ENCODE measurements at places on chromosomes 1 and 21.

GRCh38 chr1:82464362-82465001 is 663.7 kb downstream of the ADGRL2 start:
- DNase-seq = no peak

- no peak for DNase-seq
Measured at GRCh38 chr1:33826311-33826710, 37.6 kb upstream of the HMGB4 start.

GRCh38 chr1:71861022-71861421 is 421.3 kb downstream of the NEGR1 start:
- no peak for DNase-seq

DNA sequence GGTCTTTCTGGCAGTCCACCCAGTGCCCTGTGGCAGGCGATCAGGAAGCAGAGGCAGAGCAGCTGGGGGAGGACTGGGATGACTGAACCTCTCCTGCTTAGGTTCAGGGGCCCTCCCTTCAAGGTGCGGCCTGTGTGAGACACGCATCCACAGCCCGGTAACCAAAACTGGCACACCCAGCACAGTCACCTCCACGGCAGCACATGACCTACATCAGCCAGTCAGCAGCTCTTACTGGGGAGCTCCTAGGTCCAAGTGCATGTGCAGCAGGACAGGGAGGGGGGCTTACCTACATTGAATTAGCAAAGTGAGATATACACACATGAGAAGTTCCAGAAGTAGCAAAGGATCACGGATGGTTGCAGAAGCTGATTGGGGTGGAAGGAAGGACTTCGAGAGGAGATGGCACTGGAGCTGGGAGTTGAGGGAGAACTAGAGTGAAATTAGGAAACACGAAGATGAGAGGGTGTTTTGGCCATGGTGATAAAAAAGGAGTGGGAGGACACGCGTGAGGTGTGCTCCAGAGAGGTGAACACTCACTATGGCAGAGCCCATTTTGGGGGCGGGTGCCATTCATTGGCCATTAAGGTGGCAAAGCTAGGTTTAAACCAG is 51.4 kb upstream of the IRF2BP2 start:
- no peak for DNase-seq

- DNase-seq = no peak
Measured at GRCh38 chr1:11790101-11790879, 15.5 kb downstream of the MTHFR start.

- DNase-seq = no peak
Measured at GRCh38 chr1:33738976-33739375, 124.9 kb upstream of the HMGB4 start.
